B cell (primary cell): ENCODE measurements at places on chromosomes 12 and 14. TPM values are rescaled to one million over a fixed set of nuclear protein-coding genes. Genes with fewer than 3 reads are reported as not detected.

KRT82 gene
- not detected in 2 replicates for total RNA-seq

SLC25A21 gene
- not detected in 2 replicates for total RNA-seq

LTBR gene
- total RNA-seq: 1.2 TPM in 1 of 2 replicates, not detected in the other

SLC6A13 gene
- 0.19 and 0.22 TPM in 2 replicates for total RNA-seq

SLC4A8 gene
- 3.0 and 3.2 TPM in 2 replicates for total RNA-seq

DNA sequence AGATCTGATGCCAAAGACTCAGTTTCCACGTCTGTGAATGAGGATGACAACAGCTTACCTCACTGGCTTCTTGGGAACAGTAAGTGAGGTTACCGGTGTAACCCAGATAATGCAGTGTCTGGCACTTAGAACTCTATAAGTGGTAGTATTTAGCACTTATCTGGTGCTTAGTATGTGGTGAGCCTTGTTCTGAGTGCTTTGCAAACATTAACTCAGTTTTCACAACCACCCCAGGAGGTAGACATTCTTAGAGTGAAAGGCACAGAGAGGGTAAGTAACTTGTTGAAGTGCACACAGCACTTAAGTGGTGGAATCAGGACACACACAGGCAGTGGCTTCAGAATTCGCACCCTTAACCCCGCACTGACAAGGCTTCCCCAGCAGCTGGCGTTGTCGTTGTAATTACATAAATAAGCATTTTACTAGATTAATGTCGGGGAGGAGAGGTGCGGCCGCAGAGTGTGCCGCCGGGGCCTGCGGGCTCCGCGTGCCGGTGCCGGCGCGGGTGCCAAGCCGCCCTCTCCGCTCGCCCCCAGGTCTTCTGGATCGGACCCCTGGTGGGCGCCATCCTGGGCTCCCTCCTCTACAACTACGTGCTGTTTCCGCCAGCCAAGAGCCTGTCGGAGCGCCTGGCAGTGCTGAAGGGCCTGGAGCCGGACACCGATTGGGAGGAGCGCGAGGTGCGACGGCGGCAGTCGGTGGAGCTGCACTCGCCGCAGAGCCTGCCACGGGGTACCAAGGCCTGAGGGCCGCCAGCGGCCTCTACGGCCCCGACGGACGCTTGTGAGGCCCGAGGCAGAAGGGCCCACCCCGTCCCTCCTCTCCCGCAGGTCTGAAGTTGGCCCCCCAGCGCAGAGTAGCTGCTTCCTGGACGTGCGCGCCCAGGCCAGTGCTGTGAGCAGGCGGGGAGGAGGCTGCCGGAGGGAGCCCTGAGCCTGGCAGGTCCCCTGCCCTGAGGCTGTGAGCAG is 4.6 kb downstream of the AQP2 start:
- no peak for DNase-seq

GRCh38 chr12:133256321-133256720 is 20.6 kb upstream of the ANHX start:
- no peak for DNase-seq

DNA sequence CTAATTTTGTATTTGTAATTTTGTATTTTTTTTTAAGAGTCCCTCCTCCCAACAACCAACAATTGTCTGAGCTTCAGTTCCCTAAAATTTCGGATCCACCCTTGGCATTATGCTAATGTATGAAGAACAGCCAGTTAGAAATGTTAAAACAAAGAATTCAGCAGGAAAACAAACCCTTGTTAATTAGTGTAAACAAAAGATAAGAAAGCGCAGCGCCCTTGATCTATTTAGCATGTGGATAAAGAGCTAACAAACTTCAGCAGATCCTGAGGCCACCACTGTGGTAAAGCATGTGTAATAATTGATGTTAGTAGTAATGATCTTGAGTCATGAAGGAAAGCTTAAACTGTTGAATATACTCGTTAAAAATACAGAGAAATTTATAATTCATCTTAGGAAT is 199.8 kb downstream of the TMX1 start:
- DNase-seq: no peak

GRCh38 chr14:61542848-61543790 is 152.2 kb upstream of the HIF1A start:
- no peak for DNase-seq

DNA sequence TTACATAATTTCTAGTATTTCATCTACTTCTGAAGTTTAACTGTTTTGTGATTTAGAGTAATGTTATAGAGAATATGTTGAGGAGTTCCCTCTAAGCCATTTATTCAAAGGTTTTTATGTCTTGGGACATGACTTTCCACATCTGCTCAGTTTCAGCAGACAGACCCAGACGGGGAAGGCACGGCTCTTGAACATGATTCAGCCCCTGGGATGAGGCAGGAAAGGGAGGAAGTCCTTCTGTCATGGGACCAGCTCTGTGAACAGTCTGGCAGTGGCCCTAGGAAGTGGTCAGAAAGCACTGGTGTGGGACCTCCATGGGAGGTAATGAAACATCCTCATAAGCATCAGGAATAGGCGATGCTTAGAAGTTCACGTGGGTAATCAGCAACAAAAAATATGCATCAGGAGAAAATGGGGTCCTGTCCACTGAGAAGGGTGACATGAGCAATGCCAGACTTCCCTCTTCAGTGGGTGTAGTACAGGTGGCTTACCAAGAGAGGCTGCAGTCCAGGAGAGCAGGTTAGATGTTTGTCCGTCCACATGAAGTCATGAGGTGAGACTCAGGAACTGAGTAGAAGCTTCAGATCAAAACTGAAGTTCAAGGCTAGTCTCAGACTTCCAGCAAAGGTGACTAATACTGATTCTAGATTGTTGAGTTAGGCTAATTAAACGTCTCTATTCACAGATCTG is 248.5 kb downstream of the IPO8 start:
- no peak for DNase-seq

DNA sequence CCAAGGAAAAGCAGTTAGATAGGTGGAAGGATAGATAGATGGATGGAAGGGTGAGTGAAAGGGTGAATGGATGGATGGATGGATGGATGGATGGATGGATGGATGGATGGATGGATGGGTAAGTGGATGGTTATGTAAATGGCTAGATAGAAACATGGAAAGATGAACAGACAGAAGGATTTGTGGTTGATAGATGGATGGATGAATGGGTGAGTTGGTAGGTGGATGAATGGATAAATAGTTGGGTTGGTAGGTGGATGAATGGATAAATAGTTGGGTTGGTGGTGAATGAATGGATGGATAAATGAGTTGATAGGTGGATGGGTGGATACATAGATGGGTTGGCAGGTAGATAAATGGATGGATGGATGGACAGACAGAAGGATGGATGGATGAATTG is 30.3 kb upstream of the FAM222A start:
- DNase-seq: no peak

DNA sequence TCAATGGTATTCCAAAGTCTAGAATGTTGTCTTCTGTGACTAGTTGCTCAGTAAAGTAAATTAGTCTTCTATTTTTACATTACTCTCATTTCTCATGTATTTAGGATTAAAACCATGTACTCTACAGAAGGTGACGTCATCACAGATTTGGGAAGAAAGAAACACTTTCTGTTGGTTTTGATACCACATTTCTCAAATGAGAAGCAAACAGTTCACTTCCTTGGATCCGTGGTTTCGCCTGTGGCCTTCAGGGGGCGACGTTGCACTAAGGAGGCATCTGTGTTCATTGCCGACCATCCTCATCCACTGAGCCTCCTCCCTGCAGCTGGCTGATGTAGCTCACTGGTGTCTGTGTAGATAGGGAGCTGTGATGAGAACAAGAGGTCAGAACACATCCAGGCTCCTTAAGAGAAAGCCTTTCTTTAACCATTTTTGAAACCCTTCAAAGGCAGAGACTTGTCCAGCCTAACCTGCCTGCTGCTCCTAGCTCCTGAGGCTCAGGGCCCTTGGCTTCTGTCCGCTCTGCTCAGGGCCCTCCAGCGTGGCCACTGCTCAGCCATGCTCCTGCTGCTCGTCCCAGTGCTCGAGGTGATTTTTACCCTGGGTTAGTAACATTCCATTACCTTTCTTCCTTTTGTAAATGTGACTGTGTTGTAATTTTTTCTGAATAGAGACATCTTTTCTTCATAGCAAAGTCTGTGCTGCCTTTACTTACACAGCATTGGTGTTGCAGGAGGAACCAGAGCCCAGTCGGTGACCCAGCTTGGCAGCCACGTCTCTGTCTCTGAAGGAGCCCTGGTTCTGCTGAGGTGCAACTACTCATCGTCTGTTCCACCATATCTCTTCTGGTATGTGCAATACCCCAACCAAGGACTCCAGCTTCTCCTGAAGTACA is 220.6 kb upstream of the OR4E1 start:
- no peak for DNase-seq

GRCh38 chr12:39144613-39145061 is 239.2 kb upstream of the CPNE8 start:
- DNase-seq: peak; percentile 3

- DNase-seq: no peak
These were observed 466 bp downstream of the GPRC5D start for GRCh38 chr12:12951504-12951903.

- no peak for DNase-seq
These were observed 73.9 kb upstream of the PAWR start for GRCh38 chr12:79764641-79765040.

GRCh38 chr12:91335699-91336098 is 153.1 kb upstream of the DCN start:
- no peak for DNase-seq

DNA sequence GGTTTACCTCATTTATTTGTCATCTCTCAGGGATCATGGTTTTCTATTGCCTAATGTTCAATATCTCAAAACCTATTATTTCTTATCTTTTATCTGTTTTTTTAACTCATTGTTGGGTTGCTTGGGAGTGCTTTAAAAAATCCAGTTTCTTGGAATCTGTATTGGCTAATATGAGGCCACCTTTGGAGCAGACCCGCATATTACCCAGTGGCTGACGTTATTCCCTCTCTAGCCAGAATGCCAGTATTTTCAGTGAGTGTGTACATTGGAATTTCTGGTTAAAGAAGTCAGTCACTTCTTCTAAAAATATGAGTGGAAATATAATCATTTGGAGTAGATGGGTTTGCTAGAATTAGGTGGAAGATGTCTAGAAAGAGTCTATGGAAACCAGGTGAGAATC is 38.3 kb downstream of the PRMT8 start:
- no peak for DNase-seq

- no peak for DNase-seq
These were observed 126.7 kb downstream of the ESRRB start for GRCh38 chr14:76502638-76503037.

DNA sequence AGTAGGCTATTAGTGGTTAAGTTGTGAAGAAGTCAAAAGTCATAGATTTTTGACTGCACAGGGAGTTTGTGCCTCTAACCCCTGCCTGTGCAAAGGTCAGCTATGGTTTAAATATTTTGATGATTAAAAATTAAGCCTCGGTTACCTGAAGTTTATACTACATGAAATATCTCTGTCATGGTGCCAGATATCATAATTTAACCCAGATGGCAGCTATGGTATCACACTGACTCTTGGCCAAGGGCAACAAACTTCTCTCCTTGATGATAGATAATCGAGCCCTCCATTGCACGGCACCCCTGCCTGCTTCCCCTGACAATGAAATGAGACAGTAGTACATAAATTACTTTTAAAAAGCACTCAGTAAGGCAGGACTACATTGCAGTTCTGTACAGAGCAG is 80.8 kb downstream of the SLC35F4 start:
- DNase-seq: no peak

- peak; percentile 78 for DNase-seq
These were observed 18.8 kb downstream of the SOCS2 start for GRCh38 chr12:93591137-93591868.
